ENCODE measurements at places on chromosomes 16 and 17.

GRCh38 chr16:57970970-57971369, at the start of gene CNGB1:
Gene CNGB1, minus strand, starts transcription at chr16:57971128. Its CDS starts 3,842 bp downstream, at chr16:57967286.
- no peak for DNase-seq

DNA sequence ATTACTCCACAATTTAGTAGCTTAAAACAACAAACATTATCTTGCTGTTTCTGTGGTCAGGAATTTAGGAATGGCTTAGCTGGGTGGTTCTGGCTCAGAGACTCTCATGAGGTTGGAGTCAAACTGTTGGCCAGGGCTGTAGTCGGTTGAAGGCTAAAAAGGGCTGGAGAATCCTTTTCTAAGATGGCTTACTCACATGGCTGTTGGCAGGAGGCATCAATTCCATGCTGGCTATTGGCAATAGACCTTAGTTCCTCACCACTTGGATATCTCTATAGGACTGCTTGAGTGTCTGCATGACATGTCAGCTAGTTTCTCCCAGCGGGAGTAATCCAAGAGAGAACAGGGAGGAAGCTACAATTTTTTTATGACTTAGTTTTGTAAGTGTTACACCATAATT, 6.6 kb upstream of the EFCAB13 start:
- no peak for DNase-seq

GRCh38 chr16:57278494-57278893, 6.0 kb downstream of the PLLP start:
- DNase-seq, result no peak

GRCh38 chr17:42618442-42619150, 9.1 kb downstream of the TUBG1 start:
- no peak for DNase-seq

- DNase-seq, result no peak
Measured at GRCh38 chr17:39576187-39576586, 31.5 kb downstream of the NEUROD2 start.

DNA sequence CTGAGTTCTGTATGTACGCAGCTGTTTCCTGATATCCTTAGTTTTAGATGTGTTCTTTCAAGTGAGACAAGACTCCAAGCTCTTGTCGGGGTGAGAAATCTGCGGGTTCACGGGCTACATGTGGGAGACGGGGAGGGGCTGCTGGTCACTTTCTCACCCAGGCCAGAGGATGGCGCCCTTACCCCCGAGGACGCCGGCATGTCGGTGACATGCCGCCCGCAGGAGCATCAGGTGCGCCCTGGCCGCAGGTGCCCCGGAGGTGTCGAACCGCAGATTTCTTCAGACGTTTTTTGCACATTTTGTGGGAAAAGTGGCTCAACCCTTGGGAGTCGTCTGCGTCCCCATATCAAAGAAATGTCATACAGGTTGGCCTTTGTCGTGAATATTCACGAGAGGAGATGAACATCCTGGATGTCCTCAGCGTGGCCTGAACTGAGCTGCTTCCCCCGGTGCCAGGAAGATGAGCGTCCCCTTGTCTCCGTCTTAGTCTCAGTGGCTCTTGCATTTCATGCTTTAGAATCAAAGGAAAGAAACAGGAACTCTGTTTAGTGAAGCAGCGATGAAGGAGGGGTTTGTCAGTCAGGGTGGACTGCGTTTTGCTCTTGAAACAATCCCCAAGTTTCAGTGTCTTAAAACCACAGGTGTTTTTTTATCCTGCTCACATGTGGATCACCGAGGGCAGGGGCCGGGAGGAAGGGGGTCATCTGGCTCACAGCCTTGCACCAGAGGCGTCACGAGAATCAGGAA, 75.4 kb upstream of the ZNF750 start:
- DNase-seq, result no peak

DNA sequence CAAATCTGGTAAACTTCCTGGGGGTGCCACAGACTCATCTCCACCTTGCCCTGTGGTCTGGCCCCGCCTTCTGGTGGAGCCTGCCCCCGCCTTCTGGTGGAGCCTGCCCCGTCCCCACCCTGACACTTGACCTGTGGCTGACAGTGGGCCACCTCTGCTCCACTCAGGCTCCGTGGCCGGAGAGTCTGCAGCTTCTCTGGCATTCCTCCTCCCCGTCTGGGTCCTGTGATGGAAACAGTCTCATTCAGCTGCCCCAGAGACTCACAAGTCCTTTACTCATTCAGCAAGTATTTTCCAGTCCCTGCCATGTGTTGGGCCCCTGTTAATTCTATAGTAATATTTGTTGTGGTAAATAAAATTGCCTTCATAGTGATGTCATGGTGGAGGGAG, 21.0 kb upstream of the G6PC1 start:
- no peak for DNase-seq

DNA sequence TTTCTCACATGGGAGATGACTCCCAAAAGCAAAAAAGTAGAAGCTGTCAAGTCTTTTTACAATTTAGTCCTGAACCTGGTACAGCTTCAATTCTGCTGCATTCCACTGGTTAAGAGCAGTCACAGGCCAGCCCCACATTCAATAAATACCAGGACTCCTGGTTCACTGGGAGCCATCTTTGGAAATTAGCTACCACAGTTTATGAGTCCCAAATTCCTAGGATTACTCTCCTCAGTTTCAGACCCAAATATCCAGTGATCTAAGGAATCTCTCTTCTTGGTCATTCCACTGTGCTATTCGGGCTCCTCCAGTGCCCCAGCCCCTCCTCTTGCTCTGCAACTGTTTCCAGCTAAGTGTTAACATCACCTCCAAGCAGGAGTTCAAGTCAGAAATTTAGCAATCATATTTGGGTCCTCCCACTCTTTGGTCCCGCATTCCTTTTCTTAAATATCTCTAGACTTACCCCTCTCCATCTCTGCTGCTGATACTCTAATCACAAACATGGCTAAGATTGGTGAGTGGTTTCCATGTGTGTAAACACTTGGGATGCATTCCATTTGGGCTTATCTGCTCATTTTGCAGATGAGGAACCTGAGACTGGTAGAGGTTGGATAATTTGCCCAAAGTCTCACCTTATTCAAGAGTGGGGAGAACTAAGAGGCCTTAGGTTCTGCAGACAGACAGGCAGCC, 9.6 kb upstream of the WIPF2 start:
- DNase-seq, result no peak

DNA sequence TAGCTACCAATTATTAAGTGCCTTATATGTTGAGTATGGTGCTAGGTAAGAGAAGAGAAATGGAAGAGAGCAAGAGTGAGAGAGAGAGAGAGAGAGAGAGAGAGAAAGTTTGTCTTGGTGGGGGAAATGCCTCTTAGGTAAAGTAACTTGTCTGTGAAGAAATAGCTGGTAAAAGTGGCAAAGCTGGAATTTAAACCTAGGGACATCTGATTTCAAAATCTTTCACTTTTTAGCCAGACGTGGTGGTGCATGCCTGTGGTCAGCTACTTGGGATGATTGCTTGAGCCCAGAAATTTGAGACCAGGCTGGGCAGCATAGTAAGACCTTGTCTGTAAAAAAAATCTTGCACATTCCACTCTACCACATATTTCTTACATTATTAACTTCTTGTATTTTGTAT, 23.0 kb upstream of the CDR2 start:
- DNase-seq, result no peak

DNA sequence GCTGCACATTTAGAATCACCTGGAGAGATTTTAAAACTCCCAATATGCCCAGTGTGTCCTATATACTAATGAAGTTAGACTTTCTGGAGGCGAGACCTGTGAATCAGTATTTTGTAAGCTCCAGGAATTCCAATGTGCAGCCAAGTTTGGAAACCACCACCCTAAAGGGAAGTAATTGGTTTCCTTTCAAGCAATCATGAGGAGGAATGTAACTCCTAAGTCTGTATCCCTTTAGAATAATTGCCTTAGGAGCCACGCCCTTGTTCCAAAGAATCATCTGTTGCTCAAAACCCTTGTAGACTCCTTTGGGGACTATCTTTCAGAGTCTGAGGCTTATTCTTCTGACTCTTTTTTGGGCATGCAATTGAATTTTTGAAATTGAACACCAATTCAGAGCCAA, 84.4 kb downstream of the DNAH9 start:
- DNase-seq, result no peak

- DNase-seq, result no peak
Measured at GRCh38 chr17:63816123-63816522, 11.1 kb upstream of the PSMC5 start.

GRCh38 chr17:81195941-81196495, 26.7 kb downstream of the CEP131 start:
- DNase-seq, result no peak

DNA sequence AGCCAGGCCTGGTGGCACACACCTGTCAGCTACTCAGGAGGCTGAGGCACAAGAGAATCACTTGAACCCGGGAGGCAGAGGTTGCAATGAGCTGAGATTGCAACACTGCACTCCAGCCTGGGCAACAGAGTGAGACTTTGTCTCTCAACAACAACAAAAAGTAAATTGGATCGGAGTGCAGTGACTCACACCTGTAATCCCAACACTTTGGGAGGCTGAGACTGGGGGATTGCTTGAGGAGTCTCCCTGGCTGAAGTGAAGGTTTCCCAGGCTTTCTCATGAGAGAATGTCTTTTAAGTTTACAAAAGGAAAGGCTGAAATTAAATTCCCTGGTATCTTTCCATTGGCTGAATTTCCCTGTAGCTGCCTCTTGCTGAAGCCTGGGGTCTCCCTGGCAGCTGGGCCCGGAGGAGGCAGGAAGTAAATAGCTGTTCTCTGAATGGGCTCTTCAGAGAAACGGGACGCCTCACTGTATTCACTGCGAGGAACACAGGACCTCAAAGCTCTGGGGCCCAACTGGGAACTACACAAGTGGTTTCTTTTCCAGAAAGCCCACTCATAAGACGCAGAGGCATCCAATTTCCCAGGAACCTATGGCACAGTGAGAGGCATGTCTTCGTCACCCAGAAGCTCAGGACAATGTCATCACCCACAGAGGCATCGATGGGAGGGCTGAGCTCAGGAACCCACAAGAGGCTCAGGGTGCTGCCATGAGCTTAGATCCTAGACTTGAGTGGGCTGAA, 77.4 kb upstream of the SMURF2 start:
- DNase-seq, result no peak

- no peak for DNase-seq
Measured at GRCh38 chr17:59383893-59384292, 52.4 kb downstream of the YPEL2 start.

GRCh38 chr17:19382531-19383444, 4.2 kb downstream of the MFAP4 start:
- no peak for DNase-seq

- DNase-seq, result peak; percentile 81
Measured at GRCh38 chr16:4414187-4414917, 2.0 kb downstream of the CORO7 start.

DNA sequence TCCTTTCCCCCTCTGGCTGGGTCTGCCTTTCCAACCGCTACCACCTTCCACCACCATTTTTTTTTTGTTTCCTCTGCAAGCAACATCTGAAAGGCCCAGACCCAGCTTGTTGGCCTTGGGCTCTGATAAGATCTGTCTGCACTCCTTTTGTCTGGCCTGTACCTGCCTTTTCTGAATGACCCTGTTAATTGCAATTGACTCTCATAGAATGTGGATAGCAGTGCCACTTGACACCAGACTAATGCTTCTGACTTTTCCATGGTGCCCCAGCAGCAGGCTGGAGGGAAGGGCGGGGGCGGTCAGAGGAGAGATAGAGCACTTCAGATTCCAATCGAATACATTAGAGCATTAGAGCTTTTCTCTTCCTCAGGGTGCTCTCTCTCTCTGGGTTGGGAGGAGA, 538.9 kb downstream of the WWOX start:
- DNase-seq, result no peak

GRCh38 chr17:4599505-4600281, 15.4 kb downstream of the SMTNL2 start:
- no peak for DNase-seq

DNA sequence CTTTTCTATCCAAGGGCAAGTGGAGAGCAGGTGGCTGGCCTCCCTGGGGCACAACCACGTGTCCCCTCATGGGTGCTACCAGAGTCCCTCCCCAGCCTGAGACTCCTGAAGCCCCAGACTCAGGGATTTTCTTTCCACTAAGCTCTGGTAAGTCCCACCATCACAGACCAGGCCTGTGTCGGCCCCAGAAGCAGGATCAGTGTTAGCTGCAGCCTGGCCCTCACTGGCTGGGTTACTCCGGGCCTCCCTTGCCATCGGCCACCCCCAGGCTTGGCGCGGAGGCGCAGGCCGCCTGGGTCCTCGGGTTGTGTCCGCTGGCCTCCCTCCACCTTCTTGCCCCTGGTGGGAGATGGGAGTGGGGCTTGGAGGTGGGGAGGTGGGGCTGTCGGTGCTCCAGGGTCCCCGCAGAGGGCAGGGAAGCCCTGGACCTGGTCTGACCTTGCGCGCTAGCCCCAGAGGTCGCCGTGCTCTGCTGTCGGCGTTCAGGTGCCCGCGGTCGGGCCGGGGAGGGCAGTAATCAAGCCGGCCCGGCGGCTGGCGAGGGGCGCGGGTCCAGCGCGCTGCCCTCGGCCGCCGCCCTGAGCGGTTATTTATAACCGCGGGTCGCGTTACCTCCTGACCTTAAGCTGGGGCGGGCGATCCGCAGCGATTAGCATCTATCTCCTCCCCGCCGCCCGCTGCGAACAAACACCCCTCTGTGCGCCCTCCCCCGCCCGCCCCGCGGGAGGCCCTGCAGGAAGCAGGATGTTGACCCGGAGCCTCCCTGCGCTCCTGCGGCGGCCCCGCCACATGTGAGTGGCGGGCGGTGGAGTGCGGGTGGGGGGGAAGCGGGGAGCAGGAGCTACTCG, 78.1 kb upstream of the TOB1 start:
- DNase-seq, result peak; percentile 51

DNA sequence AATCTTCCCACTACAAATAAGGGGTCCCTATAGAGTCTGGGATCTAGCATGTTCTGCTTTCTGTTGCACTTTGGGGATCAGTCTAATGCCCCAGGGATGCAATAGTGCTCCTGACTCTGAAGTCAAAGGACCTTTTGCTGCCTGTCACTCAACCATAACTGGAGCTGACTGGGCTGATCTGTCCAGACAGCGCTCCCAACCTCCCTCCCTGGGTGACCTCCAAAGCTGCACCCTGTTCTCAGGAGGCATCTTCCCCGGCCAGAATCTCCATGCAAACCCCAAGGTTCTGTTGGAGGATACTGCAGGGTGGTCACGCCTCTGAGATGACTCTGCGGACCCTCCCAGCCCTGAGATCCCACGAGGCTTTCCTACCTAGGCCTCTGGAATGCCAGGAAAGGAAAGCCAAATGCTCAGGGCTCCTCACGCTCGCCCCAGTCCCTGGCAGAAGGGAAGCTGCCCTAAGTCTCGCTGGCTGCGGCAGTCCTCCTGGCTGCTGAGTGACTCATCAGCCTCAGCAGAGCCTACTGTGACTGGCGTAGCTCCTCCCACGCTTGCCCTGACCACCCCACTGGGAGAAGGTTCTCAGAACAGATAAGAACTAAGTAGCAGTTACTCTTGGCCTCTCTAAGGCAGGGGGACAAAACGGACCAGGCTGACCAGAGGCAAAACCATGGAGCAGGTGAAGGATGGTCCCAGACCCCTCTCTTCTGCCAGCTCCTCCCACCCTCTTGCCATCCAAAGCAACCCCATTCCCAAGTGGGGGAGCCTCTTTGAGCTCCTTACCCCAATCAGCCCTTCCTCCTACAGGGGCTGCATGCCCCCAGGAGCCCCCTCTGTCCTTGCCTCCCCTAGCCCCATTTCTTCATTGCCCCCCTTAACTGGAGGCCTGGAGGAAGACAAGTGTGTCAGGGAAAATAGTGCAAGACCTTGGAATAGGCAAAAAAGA, 124.1 kb upstream of the TNRC6C start:
- peak; percentile 20 for DNase-seq

- no peak for DNase-seq
Measured at GRCh38 chr16:35391328-35391727, 1931.9 kb downstream of the TP53TG3F start.

- DNase-seq, result no peak
Measured at GRCh38 chr17:56176091-56176490, 22.8 kb downstream of the ANKFN1 start.

Measured in T follicular helper cell (primary cell).